ENCODE measurements at places on chromosomes 7 and 10. TPM values are rescaled to one million over a fixed set of nuclear protein-coding genes. Genes with fewer than 3 reads are reported as not detected.

GRCh38 chr10:86411281-86411841, 44.8 kb upstream of the GRID1 start:
- H3K36me3 ChIP-seq: no peaks in the 10 kb centered on the region
- H3K4me1 ChIP-seq: peaks cover 47% of the 10 kb centered on the region
- peak overlapping the region; percentile 54 for H3K27ac ChIP-seq
- H3K27me3 ChIP-seq: no peaks in the 10 kb centered on the region
- H3K4me3 ChIP-seq: peak overlapping the region; percentile 1
- DNase-seq: peak; percentile 50

GRCh38 chr10:60575105-60575504, 185.4 kb upstream of the ANK3 start:
- no peak for DNase-seq
- H3K4me3 ChIP-seq: no peak overlapping the region
- H3K27me3 ChIP-seq: no peaks in the 10 kb centered on the region
- H3K36me3 ChIP-seq: no peaks in the 10 kb centered on the region
- H3K27ac ChIP-seq: no peak overlapping the region
- H3K4me1 ChIP-seq: peaks cover 6% of the 10 kb centered on the region

CREB3L2 gene
- 11.7 TPM for total RNA-seq

DNA sequence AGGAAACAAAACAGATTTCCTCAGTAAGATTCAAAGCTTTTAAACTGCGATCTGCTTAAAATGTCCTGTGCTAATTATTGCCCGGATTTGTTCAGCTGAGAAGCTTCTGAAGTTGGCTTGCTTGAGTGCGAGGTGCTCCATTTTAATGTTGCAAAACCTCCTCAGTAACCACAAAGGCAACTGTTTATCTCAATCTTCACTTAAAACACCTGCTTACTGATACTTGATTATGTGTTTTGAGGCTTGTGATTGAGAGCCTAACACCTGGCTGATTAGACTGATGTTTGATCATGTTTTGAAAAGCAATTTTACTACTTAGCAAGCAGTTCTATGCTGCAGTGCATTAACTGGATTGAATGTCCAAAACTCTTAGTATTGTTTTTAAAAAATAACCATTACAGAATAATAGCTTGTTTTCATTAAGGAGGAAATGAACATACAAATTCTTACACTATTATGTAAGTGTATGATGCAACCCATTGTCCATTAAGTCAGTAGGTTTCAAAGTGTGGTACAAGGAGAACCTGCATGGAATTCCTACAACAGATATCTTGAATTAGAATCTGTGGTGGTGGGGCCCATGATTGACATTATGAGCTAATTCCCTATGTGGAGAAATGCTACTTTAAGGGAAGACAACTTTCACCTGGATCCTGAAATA, 96.9 kb upstream of the FAM180A start:
- H3K27me3 ChIP-seq: no peaks in the 10 kb centered on the region
- H3K27ac ChIP-seq: no peak overlapping the region
- H3K36me3 ChIP-seq: no peaks in the 10 kb centered on the region
- H3K4me1 ChIP-seq: no peaks in the 10 kb centered on the region
